SJSA1 (cell line): ENCODE measurements at places on chromosomes 1 and 21.

DNA sequence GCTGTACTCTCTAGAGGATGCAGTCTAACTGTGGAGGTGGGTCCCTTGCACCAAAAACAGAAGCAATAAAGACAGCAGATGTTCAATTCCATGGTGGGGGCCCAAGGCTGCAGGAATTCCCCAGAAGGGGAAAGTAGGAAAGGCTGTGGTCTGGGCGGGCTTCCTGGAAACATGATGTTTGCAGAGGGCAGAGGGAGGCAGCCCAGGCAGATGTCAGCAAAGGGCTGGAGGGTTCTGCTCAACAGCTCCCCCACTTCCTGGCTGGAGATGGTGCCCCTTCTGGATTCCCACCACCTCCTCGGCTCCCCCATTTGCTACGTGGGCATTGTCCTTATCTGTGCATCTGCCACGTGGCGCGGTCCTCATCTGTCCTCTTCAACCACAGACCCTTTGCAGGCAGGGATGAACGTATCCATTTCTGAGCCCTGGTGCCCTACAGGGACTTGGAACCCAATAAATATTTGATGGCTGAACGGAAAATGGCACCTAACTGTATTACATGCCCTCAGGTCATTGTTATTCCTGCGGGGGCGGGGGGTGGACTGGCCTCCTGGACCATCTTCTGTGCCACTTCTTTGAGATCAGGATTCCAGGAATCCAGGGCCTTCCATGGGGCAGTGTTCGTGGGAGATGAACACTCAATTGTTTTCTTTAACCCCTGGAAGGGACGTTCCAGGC is 8.4 kb upstream of the GUCA2B start:
- H3K27me3 ChIP-seq: peaks cover 46% of the 10 kb centered on the region
- no peak overlapping the region for H3K27ac ChIP-seq
- H3K36me3 ChIP-seq: no peaks in the 10 kb centered on the region
- no peak overlapping the region for H3K4me3 ChIP-seq
- DNase-seq: no peak

- no peaks in the 10 kb centered on the region for H3K4me1 ChIP-seq
- no peaks in the 10 kb centered on the region for H3K36me3 ChIP-seq
- H3K27ac ChIP-seq: no peak overlapping the region
- DNase-seq: no peak
- no peaks in the 10 kb centered on the region; the same call in 1 of the 2 replicates for H3K27me3 ChIP-seq
Measured at GRCh38 chr1:192401825-192402224, 85.0 kb downstream of the RGS21 start.

DNA sequence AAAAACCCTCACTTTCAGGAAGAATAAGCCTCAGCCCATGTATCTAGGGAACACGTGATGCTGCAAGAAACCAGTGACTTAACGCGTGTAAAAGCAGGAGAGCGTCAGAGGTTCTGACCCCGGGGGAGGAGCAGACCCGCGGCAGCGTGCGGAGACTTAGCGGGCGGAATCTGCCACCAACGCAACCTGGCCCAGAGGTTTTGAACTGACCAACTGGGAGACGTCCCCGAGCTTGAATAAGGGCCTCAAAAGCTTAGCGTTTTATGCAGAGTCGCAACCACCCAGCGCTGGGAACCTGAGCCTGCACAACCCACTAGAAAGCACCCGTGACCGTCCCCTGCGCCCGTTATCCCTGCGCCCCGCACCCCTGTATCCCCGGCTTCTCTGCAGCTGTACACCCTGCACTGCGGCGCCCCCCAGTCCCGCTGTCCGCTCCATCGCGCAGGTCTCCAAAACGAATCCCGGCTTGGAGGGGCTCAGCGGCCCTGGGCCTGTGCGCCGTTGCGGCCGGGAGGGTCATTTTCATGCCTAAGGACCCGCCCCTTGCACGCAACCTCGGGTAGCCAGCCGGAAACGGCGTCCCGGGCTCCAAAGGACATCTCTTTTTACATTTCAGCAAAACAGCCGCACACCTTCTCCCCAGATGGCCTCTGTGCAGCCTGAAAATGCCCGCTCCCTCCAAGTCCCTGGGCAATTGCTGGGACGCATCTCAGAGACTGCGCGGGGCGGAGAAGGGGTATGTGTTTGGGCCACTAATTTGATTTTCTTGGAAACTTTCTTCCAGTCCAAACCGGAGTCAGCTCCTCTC is 29.4 kb upstream of the TRIM17 start:
- 0 out of 2 replicates have a peak, but pooled peaks cover 3% of the 10 kb centered on the region for H3K4me1 ChIP-seq
- H3K27ac ChIP-seq: no peak overlapping the region
- DNase-seq: no peak
- H3K36me3 ChIP-seq: no peaks in the 10 kb centered on the region
- H3K4me3 ChIP-seq: no peak overlapping the region

- peak overlapping the region; percentile 44 for H3K27ac ChIP-seq
- peaks cover 56% of the 10 kb centered on the region for H3K4me1 ChIP-seq
- no peaks in the 10 kb centered on the region for H3K36me3 ChIP-seq
- no peak overlapping the region for H3K4me3 ChIP-seq
- H3K27me3 ChIP-seq: no peaks in the 10 kb centered on the region
- peak; percentile 77 for DNase-seq
Measured at GRCh38 chr1:29858646-29859045, 622.3 kb downstream of the PTPRU start.

DNA sequence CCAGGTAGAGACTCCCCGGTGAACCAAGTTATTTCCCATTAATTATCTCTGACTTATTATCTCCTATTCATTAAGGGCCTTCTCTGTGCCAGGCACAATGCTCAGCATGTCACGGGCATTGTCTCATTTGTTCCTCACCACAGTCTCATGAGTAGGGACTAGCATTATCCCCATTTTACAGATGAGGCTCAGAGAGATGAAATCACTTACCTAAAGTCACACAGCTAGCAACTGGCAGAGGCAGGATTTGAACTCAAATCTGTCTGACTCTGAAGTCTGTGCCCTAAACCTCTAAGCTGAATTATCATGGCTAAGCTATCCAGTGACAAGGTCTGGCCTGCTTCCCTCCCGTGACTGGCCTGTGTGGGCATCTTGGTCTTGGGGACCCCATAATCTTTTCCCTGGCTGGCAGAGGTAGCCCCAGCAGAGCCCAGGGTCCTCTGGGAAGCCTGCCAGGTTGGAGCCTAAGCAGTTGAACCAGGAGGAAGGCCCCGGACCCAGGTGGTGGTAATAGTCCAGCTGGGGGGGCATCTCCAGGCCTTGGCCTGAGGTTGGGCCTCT is 4.5 kb downstream of the MAP7D1 start:
- no peaks in the 10 kb centered on the region for H3K27me3 ChIP-seq
- peaks cover 82% of the 10 kb centered on the region for H3K36me3 ChIP-seq
- H3K4me3 ChIP-seq: peak overlapping the region; percentile 33
- no peak for DNase-seq
- peaks cover 42% of the 10 kb centered on the region for H3K4me1 ChIP-seq
- peak overlapping the region; percentile 72 for H3K27ac ChIP-seq

GRCh38 chr1:225655509-225656258 is 2.8 kb upstream of the ENAH start:
- no peak overlapping the region for H3K4me3 ChIP-seq
- peaks cover 14% of the 10 kb centered on the region for H3K36me3 ChIP-seq
- peak; percentile 95 for DNase-seq
- H3K27me3 ChIP-seq: no peaks in the 10 kb centered on the region
- peaks cover 57% of the 10 kb centered on the region for H3K4me1 ChIP-seq

DNA sequence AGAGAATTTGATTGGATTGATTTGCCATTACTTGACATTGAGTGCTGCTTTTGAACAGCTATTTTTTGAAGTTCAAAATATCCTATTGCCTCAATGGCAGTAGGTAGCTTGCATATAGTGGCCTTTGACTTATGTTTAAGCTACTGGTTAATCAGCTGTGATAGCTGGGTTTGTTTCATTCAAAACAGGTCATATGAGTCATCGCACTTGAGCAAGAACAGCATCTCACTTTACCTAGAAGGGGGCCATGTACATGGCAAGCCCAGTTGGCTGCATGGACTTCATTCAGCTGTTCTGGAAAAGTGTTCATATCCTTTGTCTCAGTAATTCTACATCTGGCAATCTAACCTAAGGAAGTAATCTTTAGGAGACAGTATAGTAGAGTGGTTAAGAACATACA is 29.0 kb upstream of the ARID1A start:
- no peak overlapping the region for H3K27ac ChIP-seq
- H3K4me3 ChIP-seq: no peak overlapping the region

DNA sequence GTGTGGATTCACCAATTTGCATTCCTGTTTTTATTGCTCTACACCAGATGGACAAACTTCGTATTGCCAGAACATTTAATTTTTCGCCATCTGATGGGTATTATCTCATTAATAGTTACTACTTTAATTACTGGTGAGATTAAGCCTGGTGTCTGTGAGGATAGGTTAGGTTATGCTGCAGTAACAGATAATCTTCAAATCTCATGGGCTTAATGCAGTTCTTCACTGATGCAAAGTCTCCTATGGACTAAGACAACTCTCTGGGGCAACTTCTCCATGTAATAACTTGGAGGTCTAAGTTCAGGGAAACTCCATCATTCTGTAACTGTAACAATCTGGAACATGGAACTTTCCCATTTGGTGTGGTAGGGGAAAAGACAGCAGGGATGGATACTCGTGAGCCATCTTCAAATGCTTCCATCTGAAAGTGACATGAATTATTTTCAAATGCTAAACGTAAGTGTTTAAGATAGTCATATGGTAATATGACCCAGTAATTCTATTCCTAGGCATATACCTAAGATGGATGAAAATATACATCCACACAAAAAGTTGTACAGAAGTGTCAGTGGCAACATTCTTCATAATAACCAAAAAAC is 111.6 kb downstream of the LEPR start:
- H3K36me3 ChIP-seq: no peaks in the 10 kb centered on the region
- no peak overlapping the region for H3K4me3 ChIP-seq
- no peak overlapping the region for H3K27ac ChIP-seq
- H3K4me1 ChIP-seq: no peaks in the 10 kb centered on the region

GRCh38 chr1:218346391-218347204 is 1.5 kb downstream of the TGFB2 start:
- no peaks in the 10 kb centered on the region for H3K36me3 ChIP-seq
- peak overlapping the region; percentile 44 for H3K27ac ChIP-seq
- no peaks in the 10 kb centered on the region for H3K27me3 ChIP-seq
- DNase-seq: peak; percentile 64

- DNase-seq: no peak
- H3K36me3 ChIP-seq: no peaks in the 10 kb centered on the region
- H3K4me1 ChIP-seq: peaks cover 7% of the 10 kb centered on the region
- no peak overlapping the region for H3K27ac ChIP-seq
- H3K27me3 ChIP-seq: peaks cover 23% of the 10 kb centered on the region
Measured at GRCh38 chr1:983798-984475, 2.0 kb upstream of the PERM1 start.

DNA sequence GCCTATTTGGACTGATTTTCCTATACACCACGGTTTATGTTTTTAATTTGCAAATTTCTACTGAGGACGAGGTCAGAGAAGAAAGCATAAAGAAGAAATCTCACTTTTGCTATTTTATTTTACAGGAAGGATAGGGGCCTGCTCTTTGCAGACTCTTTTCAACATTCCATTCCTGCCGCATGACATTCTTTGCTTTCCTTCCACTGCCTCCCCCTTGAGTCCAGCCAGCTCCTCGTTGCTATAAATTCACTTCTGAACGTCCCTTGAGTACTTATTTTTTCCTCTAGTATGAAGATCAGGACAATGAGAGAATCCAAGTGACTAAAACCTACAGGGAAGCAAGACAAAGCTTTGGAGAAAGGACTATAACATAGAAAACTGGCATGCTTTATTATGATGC is 53.4 kb upstream of the PTGFR start:
- no peak for DNase-seq
- H3K4me3 ChIP-seq: no peak overlapping the region
- peaks cover 23% of the 10 kb centered on the region for H3K4me1 ChIP-seq
- no peaks in the 10 kb centered on the region for H3K27me3 ChIP-seq
- H3K27ac ChIP-seq: no peak overlapping the region
